ENCODE measurements at places on chromosomes 2 and 18.

- no peak for DNase-seq
Observed at GRCh38 chr2:142983174-142983573, 105.7 kb downstream of the KYNU start.

GRCh38 chr2:242060212-242060835, 190.8 kb downstream of the RTP5 start:
- no peak for DNase-seq

DNA sequence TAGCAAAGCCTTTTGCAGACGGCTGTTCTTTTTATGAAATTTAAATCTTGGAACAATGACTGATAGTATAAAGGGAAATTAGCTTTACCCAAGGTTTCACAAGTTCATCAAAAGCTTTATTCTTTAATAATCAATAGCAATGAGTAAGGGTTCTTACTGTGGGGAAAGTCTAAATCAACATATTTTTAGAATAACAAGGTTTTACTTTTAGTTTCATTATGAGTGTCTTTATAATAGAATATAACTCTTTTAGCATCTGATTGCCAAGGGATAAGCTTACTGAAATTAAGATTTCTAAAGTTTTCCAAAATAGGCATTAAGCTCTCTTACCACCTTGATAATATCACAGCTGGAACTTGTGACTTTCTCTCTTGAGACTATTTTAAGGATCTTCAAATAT, 1489.7 kb downstream of the LRP1B start:
- DNase-seq, result no peak

DNA sequence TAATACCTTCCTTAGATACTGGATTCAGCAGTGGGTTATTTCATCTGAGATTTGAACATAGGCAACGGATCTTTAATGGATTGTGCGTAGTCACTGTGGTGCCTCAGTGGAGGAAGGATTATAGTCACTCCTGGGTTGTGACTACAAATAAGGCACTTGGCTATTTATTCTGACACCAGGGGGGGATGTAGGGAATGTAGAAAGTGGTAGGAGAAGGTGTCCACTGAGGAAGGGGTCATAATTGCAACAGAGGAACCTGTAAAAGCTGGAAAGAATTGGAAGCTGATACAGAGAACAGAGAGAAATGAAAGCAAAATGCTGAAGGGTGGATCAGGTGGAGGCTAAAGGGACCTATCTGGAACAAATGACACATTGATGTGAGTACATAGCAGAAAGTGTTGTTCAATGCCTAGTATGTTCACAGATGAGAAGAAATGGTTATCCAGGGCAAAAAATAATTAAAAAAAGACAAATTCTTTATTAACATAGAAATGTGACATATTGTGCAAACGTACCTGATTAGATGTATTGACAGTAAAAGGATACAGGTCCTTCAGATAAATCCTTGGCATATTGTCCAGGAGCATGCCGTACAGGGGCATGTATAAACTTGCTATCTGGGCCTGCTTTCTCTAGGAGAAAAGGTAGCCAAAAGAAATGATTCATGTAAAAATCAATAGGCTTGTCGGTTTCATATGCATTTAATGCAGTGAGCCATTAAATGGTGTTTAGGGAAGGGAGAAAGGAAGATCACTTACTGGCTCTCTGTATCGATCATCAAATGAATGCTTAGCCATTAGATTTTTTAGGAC, 91.2 kb upstream of the CCDC195 start:
- no peak for DNase-seq

- no peak for DNase-seq
Observed at GRCh38 chr2:7773362-7774360, 856.4 kb downstream of the RNF144A start.

GRCh38 chr2:233355916-233356315, 1.6 kb downstream of the DGKD start:
- no peak for DNase-seq

DNA sequence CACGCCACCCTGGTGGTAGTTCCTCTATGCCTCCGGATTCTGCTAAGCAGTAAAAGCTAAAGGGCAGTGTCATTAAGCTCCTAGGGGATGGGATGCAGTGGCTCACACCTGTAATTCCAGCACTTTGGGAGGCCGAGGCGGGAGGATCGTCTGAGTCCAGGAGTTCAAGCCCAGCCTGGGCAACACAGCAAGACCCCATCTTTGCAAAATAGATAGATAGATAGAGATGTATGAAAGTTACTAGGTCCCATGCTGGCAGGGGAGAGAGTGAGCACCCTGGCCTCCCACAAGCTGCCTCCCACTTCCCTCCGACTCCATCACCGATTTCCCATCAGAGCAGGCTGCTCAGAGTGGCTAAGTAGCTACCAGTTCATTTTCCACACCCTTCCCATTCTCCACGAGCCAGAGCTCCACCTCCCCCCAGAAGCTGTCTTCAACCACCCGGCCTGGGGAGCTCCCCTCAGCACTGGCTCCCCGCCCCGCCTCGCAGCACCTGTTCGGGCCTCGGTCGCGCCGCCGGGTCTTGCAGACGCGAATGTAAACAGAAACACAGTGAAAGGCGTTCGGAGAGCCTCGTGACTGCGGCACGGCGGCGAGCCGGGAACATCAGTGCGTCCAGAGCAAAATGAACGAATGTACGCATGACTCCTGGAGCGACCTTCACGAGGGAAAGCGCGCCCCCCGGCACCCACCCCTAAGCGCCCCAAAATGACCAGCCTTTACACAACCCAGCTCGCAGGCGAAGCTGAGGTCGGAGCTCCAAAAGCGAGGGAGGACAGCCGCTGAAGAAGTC, 598 bp upstream of the CEP68 start:
- DNase-seq, result peak; percentile 43

GRCh38 chr2:70683455-70683854, 84.5 kb downstream of the ADD2 start:
- DNase-seq, result no peak

Measured in T-helper 1 cell (primary cell).